ENCODE measurements at places on chromosomes 6 and 20.
A peak's percentile ranks its signal among the peaks of the same experiment; 100 is the strongest.

DNA sequence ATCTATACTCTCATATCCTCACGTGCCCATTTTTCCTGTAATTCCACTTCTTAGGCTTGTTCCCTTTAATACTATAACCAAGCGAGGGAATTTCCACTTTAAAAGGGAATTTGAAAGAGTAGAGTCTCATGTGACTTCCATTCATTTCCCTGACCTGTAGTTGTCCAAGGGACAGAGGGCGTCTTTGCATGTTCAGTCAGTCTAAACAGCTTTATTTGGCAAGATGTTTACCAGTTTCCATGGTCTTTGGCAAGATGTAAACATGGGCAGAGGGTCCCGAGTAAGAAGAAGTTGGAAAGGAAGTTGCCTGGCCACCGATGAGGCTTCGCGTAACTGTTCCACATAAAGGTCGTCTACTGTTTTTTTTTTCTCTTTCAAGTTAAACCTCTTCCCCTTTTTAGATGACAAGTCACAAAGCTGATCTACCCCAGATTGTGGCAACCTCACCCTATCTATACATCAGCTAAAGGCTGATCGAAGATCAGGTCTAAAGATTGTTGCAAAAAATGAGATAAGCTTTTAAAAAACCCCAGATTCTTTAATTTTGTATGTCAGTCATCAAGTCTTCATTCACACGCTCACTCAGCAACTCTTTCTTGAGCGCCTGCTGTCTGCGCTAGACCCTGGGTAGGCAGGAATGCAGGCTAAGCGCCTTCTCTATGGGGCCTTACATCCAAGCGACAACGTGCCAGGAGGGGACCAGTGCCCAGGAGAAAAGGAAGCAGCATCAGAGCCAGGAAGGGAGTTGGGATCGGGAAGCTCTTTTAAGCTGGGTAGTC lies 31.7 kb upstream of the CCR6 start:
- peak; percentile 63 for DNase-seq

GRCh38 chr6:37160922-37161778 lies 8.8 kb upstream of the PIM1 start:
- DNase-seq, result peak; percentile 97

DNA sequence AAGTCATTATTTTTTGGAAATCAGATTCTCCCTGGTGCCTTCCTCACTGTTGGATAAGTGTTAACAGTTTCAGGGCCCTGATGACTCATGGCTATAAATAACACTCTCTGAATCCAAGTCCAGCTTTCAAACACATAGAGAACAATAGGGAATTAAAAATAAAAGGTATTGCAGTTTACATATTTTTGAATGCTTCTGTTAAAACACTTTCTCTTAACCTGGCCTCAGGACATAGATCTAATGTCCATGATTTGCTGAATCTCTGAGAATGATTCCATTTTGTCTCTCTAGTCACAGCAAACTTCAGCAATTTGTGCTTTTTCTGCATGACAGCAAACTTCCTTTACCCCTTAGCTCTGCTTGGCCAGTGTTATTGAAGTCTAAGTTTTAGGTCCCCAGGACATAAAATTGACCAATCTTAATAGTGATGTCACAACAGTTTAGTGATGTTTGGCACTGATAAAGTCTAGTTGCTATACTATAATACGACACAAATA lies 1192.4 kb upstream of the CITED2 start:
- peak; percentile 1 for DNase-seq

DNA sequence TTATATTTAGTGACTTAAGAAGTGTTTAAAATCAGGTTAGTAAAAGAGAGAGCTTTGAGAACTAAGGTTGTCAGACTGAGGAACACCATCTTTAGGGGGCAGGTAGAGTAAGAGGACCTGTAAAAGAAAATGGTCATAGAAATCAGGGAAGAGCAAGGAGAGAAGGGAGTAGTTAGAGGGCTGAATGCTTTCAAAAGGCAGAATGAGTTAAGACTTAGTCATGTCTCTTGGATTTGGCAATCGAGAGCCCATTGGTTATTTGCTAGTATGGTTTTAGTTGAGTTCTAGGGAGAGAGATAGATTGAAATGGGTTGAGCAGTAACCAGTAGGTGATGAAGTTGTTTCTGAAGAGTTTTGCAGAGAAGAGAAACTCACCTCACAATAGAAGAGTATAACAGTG lies 51.1 kb downstream of the RALGAPB start:
- DNase-seq, result no peak

GRCh38 chr6:151209071-151209831 lies 30.5 kb upstream of the AKAP12 start:
- no peak for DNase-seq

GRCh38 chr20:62598761-62599194 lies 43.5 kb upstream of the SLCO4A1 start:
- no peak for DNase-seq

DNA sequence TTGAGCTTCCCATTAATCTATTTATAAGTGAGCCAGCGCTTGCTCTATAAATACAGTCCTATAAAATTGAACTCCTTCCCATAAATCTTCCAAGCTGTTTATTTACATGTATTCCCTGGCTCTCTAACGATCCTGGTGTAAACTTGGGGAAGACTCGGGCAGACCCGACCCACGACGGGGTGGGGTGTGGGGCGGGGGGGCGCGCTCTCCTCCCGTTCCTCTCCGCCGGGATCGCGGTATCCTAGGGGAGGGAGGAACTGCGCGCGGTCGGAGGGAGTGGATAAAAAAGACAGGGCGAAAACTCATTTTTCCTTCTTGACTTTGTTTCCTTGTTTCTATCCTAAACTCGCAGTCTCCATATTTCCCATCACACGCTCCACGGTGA lies 31.1 kb downstream of the TFAP2B start:
- no peak for DNase-seq

GRCh38 chr20:44504402-44505307 lies 17.2 kb downstream of the SERINC3 start:
- no peak for DNase-seq

- no peak for DNase-seq
These were observed 40.7 kb upstream of the EYA2 start for GRCh38 chr20:46853926-46854325.

- DNase-seq, result peak; percentile 31
These were observed at the start of gene RIPOR2 for GRCh38 chr6:24935366-24936152. Gene RIPOR2 (minus strand): TSS chr6:24935960. CDS start chr6:24935898, 62 bp downstream.

GRCh38 chr20:37505263-37506151 lies 15.5 kb upstream of the NNAT start:
- no peak for DNase-seq

DNA sequence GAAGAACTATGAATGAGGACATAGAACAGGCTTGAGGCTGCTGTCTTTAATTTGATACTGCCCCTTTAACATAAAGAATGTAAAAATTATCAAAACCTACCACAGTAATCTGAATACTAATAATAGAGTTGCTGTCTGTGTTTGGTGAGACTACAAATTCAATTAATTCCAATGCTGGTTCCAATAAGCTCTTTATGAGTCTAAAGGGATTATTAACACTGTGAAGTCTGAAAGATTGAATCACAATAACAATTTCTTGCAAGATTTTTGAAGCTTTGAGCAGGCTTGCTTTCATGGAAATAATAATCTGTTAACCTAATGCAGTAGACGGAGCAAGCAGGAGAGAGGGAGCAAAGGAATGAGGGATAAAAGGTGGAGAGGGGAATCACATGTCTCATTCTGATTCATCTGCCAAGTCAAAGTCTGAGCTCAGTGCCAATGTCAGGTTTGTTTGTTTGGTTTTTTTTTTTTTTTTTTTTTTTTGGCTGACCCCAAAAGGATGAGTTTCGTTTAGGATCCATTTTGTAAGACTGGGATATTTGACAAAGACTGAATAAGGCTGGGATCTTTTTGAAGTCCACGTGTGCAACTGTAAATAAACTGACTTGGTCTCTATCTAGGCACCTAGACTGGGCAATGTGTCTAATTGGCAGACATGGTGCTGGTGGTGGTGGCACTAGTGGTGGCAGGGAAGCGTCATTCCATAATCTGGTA lies 211.6 kb downstream of the RNF144B start:
- DNase-seq, result no peak

GRCh38 chr6:67009818-67010217 lies 1302.8 kb upstream of the EYS start:
- DNase-seq, result peak; percentile 6

DNA sequence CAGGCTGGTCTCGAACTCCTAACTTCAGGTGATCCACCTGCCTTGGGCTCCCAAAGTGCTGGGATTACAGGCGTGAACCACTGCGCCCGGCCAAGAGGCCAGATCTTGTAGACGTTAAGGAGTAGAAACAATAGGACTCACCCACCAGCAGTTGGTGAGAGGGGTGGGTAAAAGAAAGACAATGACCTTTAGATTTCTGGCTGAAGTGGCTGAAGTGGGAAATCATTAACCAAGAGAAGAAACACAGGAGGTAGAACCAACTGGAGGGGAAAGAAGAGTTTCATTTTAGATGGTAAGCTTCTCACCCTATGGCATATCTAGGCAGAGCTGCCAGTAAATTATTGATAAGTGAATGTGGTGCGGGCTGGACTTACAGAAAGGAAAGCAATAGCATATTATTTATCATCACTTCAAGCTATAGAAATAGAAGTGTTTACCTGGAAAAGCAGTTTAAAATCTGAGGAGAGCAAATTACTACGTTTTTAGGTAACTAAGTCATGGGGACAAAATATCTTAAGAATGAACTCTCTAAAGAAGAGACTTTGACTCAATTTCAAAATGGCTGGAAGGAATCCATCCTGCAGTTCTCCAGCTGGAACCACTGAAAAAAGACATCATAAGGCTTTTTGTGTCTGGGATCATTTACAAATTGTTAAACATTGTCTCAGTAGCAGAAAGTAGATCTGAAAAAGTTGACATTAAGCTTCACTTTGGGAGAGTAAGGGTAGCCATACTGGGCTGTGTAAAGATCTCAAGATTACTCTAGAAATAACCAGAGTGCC lies 109.6 kb downstream of the ALDH8A1 start:
- no peak for DNase-seq

GRCh38 chr6:72890671-72891070 lies 268.8 kb downstream of the KCNQ5 start:
- no peak for DNase-seq

DNA sequence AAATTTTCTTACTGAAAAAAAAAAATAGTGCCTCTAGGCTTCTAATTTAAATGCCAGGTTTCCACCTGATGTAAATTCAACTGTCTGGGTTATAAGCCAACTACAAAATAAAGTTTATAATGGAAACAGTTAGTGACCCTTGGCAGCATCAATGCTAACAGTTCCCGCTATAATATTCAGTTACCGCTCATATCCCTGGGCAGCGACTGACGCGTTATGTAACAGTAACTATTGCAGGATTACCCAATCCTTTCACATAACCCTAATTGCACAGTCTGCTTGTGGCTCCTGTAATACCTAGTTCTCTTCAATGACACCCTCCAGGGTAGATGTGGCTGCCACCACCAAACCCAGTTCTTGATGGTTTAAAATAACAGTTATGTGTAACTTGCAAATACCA lies 208.6 kb downstream of the MOXD1 start:
- no peak for DNase-seq

GRCh38 chr6:62392291-62392690 lies 106.3 kb upstream of the KHDRBS2 start:
- no peak for DNase-seq

DNA sequence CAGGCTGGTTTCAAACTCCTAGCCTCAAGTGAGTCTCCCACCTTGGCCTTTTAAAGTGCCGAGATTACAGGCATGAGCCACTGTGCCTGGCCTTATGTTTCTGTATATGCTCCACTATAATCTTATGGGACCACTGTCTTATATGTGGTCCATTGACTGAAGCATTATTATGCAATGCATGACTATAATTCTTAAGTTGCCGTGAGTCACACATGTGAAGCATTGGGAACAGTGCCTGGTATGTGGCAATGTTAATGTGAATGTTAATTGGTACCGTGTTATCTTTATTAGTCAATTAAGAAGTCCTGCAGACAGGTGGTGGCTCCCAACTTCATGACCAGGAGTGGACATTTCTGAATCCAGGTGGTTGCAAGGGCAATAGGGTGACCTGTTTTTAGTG lies 14.7 kb upstream of the ASXL1 start:
- no peak for DNase-seq

DNA sequence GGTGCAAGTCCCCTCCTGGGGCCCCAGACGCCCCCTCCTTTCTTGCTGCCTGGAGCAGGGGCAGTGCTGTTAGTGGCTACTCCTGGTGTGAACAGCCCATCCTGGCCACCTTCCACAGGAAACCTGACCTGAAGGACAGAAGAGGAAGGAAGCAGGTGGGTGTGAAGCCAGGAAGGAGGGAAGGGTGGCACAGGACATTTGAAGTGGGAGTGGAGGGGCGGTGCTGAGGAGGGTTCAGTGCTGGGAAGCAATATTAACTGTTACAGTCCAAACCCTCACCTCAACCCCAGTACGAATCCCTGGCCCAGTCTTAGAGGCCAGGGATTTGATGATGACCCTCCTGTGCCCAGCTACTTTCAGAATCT lies 766 bp downstream of the PRICKLE4 start:
- DNase-seq, result no peak

GRCh38 chr6:143037470-143037869 lies 23.2 kb upstream of the AIG1 start:
- no peak for DNase-seq

DNA sequence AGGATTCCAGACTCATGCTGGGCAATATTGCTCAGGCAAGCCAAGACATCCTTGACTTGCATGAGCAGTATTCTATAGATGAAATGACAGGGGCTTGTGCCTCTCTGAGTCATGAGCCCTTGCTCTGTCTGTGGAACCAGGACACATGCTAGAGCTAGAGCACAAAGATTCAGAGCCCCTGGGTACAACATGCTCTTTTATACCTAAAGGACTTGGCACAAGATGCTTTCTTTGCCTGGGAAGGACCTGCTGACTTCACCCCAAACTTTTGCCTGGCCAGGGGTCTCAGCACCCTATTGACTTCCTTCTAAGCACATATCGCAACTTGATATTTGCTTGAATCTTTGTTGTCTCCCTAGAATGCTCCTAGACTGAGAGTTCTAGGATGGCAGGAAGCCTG lies 27.4 kb downstream of the TGM6 start:
- DNase-seq, result no peak

DNA sequence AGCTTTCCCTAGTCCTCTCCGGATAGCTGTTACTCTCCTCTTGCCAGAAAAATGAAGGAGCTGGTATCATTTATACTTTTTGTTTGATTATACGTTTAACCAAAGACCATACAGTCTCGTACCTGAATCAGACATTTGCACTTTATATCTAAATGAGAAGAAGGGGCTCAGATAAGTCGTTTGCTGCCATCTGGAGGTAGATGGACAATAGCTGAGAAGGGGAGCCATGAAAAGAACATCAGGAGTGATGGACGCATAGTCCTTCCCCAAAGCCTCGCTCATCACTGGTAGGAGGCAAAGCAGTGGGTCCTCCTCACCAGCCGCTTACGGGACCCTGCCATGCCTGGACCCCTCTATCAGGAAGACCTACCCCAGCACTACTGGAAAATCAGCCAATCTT lies 45.4 kb downstream of the RPF2 start:
- peak; percentile 34 for DNase-seq

GRCh38 chr6:140758169-140758877 lies 1374.4 kb upstream of the GJE1 start:
- no peak for DNase-seq

- DNase-seq, result no peak
These were observed 926 bp downstream of the MYLIP start for GRCh38 chr6:16129623-16130401.

GRCh38 chr6:45663251-45664221 lies 285.8 kb upstream of the SUPT3H start:
- no peak for DNase-seq
